ENCODE measurements at places on chromosomes 13 and 19. TPM values are rescaled to one million over a fixed set of nuclear protein-coding genes. Genes with fewer than 3 reads are reported as not detected.
A peak's percentile ranks its signal among the peaks of the same experiment; 100 is the strongest.

- no peak for DNase-seq
These were observed 28.3 kb downstream of the SMAD9 start for GRCh38 chr13:36891752-36892151.

- DNase-seq = no peak
These were observed 74.5 kb downstream of the PCCA start for GRCh38 chr13:100163375-100163774.

- no peak for DNase-seq
These were observed 2.1 kb downstream of the RNF126 start for GRCh38 chr19:660793-661426.

DNA sequence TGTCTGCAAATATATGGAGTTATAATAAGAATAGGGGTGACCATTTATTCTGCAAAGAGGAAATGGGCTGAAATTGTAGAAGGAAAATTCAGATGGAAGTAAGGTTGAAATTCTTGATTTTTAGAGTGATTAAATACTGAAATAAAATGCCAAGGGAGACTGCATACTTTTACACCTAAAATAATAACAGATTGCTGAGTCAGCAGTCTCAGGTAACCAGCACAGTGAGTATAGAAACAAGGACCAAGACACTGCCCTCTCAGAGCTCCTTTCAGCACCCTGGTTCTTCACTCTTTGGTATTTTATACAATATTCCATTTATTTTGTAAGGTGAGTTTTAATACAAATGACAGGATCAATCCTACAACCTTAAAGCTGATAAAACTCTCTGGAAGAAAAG, 48.8 kb upstream of the MLNR start:
- DNase-seq = no peak

DNA sequence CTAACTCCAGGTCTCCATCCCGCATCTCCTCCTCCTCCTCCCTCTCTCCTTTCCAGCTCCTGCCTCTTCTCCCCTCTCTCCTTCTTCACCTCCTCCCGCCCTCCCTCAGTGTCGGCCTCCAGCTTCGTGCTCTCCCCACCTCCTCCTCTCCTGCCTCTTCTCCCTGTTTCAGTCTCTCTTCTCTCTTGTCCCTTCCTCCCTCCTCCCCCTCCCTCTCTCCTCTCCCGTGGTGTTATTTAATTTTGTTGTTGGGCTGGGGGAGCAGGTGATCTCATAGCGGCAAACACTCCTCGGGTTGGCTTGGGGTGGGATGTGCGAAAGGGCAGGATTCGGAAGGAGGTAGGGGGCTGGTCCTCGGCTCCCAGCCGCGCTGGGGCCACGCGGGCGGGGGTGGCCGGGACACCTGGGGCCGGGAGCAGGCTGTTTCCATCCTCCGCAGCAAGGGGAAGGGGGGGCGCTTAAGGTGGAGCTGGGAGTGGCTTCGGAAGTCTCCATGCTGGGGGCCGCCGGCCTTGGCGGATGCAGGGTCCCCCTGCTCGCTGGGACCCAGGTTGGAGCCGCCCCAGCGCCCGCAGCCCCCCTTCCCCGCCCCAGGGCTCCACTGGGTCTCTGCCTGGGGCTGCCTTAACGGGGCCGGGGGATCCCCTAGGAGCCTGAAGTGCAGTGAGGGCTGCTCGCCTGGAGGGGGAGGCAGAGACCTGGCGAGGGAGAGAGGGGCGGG, at the start of gene CA11:
Gene CA11, minus strand, starts transcription at position 187 of the 721 bp plus-strand sequence. CDS start 555 bp downstream, outside the sequence.
- peak; percentile 97 for DNase-seq

- DNase-seq = no peak
These were observed 50.7 kb upstream of the GPR183 start for GRCh38 chr13:99357941-99358340.

- no peak for DNase-seq
These were observed 77.4 kb downstream of the DOCK9 start for GRCh38 chr13:98900442-98900841.

- DNase-seq = no peak
These were observed 3.8 kb upstream of the FGF14 start for GRCh38 chr13:102405499-102406100.

DNA sequence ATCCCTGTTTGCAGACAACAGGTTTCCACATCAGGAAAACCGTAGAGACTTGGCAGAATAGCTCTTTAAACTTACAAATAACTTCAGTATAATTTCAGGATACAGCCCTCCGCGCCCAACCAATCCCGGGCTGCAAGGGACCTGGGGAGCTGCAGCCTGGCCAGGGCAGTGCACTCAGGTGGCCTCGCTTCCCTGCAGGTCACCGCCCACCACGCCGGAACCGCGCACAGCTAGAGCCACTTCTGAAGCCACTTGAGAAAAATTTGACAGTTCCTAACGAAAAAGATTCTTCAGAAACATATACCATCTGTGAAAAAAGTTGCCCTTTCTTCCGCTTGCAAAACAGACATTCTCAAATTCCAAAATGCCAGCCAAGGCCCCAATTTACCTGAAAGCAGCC, 11.1 kb downstream of the ZNF91 start:
- DNase-seq = no peak

The ZNF563 gene
- polyA plus RNA-seq = not detected

The CD79A gene
- polyA plus RNA-seq = 0.29 TPM

Data from A549 (cell line).